Activated CD4-positive, alpha-beta T cell treated with anti-CD3 and anti-CD28 coated beads, Interleukin-2, amount 10 ng/mL, durations not matched to agents 7 days and 5 days (primary cell): ENCODE measurements at places on chromosomes 3 and 15. TPM values are rescaled to one million over a fixed set of nuclear protein-coding genes. Genes with fewer than 3 reads are reported as not detected.

DNA sequence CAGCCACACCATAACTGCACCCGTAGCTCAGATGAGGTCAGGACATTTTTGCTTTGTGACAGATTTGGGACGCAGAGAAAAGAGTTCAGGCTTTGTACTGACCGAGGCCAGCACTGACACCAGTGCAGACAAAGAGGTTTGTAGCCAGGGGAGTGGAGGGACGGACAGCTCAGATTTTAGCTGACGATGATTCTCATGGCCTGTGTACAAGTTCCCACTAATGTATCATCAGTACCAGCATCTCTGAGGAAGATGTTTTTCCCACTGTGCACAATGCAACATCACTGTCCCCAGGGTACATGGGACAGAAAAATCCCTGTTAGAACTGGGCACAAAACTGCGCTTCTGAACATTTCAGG is 112.7 kb downstream of the SLCO3A1 start:
- no peak for DNase-seq

- peak; percentile 58 for DNase-seq
These were observed 124.6 kb downstream of the ARRDC4 start for GRCh38 chr15:98085003-98085639.

- no peak for DNase-seq
These were observed 18.6 kb downstream of the TMEM266 start for GRCh38 chr15:76078285-76078877.

DNA sequence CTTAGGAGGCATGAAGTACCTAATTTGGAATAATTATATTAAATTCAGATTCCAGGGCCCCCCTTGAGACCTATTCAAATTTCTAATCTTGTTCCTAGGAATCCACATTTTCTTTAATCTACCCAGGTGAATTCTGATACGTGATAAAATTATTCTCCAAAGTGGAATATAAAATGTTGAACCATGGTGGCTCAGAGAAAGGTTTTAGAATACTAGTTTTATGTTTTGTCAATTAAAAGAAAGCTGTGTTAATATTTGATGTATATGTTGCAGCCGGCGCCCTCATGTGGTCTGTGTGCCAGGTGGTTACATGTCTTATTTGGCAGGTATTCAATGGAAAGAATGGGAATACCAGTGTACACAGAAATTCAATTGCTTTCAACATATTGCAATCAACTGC is 321.8 kb downstream of the FEZF2 start:
- DNase-seq = no peak

GRCh38 chr3:151697496-151697895 is 36.2 kb upstream of the AADACL2 start:
- no peak for DNase-seq

- DNase-seq = no peak
These were observed 1.9 kb downstream of the NFKBIZ start for GRCh38 chr3:101851072-101851770.

DNA sequence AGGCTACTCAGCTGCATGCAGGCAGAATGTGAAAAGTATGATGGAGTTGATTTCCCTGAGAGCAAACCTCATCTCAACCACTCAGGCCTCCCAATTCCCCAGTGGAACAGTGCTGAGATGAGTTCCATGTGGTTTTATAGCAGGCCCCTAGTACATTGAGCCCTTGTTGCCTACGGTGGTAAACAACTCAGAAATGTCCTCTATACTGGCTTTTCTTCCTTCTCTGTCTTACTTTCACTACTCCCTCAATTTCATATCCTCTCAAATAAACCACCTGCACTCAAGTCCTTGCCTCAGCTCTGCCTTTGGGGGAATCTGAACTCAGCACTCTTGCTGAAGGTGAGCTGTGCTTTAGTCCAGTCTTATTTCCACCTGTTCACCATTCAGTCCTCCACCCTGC is 399.9 kb downstream of the PDCD6IP start:
- no peak for DNase-seq

- DNase-seq = no peak
These were observed 17.6 kb upstream of the PLA2G4E start for GRCh38 chr15:42038401-42038800.

DNA sequence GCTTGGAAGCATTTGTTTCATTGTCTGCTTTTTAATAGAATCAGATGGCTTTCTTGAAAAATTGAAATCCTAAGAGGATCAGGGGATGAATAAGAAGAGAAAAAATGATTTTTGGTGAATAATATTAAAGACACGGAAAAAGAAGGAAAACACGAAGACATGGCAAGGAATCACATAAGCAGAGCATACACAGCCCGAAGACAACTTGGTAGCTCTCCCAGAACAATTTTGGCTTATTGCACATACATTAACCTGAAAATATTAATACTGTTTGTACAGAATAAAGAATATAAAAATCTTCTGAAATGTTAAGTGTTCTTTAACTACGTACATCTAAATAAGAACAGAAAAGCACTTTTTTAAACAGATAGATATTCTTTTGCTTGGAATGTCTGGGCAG is 150.0 kb downstream of the SHOX2 start:
- no peak for DNase-seq

DNA sequence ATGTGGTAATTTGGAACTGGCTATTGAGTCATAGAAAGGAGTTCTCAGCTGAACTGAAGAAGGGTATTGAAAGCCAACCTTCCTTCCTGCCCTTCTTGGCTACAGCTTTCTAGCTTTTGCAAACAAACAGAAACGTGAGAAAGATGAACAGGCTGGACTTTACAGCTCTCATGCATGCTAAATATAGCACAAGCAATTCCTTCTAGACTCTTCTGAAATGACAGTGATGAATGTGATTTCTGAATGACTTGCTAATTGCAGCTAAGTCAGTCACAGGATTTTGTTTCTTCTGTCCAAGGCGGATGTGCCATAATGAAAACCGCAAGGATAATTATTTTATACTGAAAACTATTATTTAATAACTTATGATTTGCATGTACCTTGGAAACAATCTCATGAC is 36.3 kb downstream of the BCHE start:
- no peak for DNase-seq

GRCh38 chr3:72116226-72116625 is 331.3 kb upstream of the PROK2 start:
- DNase-seq = no peak

DNA sequence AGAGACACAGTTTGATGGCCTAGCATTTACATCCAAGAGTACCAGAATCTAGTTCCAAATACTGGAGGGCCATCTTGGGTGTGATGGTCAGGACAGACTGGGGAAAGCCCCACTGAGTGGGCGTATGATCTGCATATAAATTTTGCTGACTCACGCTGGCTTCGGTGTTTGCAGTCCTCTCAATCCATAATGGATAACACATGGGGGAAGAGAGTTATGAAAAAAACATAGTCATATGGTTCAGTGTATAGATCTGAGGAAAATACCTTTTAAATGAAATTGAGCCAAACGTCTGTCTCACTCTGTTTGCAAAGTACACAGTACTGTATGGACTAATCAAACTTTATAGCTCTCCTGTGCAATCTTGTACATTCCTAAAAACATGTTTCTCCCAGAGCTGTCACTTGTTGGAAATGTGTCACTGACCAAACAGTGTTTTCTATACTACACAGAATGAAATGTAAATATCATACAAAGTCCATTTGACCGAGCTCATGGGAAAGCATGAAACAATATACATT is 125.3 kb upstream of the THBS1 start:
- DNase-seq = no peak

DNA sequence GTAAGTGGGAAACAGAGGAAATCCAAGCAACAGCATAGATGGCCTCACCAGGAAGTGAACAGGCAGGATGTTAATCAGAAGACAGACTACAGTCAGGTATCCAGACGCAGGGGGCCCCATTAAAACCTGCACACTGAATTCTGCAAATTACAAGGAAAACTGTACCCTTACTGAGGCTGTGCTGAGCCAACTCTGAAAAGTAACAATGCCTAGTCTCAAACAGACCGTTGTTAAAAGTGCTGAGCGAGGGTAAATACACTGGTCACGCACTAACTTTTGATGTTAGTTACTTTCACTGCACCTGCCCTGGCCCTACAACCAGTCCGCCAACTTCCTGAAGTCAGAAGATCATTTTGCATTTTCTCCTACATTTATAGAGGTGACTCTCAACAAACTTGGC is 1.0 kb downstream of the TAMM41 start:
- DNase-seq = peak; percentile 11

DNA sequence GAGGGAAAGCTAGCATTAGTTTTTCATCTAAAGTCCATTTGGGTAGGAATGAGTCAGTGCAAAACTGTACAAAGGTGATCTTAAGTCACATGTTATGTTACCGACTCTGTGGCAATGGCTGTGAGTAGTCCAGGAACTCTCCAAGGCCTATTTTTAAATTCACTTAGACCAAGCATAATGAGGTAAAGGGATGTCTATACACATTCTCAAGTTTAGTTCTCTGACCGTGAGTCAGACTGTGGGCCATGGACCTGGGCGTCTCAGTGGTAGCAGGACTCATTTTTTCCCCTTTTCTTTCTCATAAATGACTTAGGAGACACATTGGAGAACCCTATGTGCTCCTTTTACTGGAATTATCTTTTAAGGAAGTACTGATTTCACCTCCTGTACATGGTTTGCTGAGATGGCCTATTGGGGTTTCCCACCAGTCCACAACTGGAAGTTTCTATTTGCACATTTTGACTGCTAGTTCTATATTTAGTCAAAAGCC is 488.7 kb upstream of the TPRG1 start:
- no peak for DNase-seq

DNA sequence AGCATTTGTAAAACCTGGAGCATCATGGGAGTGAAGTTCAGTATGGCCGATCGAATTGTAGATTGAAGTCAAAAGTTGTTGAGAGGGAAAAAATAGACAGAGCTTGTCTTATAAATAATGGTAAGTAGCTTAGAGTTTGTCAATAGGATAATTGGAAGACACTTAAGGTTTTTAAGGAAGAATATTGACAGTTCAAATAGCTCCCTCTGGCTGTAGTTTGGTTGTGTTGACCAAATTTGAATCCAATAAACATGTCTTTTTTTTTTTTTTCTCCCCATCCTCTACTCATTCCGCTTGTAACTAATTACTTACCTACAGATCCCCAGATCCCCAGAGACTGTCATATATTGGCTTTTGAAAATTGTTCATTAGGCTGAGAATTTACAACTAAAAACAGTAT is 677.0 kb downstream of the AGBL1 start:
- no peak for DNase-seq

DNA sequence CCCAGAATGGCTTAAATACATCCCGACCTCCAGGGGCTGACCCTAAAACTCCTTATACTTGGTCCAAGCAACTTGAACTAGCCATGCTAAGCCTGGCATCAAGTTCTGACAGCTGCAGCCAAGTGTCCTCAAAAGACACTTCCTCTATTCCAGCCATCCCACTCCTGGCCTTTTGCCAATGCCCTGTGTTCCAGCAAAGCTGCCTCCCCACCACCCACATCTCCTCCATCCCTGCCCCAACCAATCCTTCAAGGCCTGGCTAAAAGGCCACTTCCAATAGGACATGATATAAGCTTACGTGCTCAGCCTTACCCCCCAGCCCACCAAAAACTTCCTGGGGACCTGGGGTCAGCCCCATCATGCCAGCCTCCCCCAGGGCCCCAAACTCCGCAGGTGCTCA is 40.9 kb downstream of the SEMA3G start:
- DNase-seq = no peak

GRCh38 chr3:162332344-162332743 is 835.7 kb downstream of the OTOL1 start:
- DNase-seq = no peak

- DNase-seq = no peak
These were observed 235.9 kb upstream of the CTDSPL start for GRCh38 chr3:37625690-37626360.

GRCh38 chr3:182414586-182414985 is 378.7 kb upstream of the ATP11B start:
- DNase-seq = no peak

DNA sequence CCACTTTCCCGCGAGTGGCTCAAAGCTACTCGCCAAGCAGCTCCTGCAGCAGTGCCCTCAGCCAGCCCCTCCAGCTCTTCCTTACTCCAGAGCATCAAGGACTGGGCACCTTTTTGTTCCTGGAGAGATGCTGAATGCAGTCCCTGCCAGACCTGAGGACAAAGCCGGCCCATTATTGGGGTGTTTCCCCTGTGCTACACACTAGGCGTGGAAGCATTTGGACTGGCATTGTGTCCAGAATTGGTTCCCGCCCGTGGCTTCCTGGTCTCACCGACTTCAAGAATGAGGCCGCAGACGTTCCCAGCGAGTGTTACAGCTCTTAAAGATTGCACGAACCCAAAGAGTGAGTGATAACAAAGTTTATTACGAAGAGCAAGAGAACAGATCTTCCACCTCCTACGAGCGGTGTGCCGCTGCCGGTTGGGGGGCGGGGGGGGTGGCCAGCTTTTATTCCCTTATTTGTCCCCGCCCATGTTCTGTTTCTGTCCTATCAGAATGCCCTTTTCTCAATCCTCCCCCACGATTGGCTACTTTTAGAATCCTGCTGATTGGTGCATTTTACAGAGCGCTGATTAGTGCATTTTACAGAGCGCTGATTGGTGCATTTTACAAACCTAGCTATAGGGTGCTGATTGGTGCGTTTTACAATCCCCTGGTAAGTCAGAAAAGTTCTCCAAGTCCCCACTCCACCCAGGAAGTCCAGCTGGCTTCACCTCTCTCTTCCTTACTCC is 62.4 kb downstream of the NSMCE3 start:
- DNase-seq = no peak

GRCh38 chr3:10962481-10963036 is 30.0 kb upstream of the SLC6A1 start:
- no peak for DNase-seq

Gene MORC1
- not detected for total RNA-seq

Gene DBR1
- total RNA-seq = 21.5 TPM

Gene GP5
- 1.3 TPM for total RNA-seq

Gene CHRFAM7A
- not detected for total RNA-seq

Gene SPATA12
- not detected for total RNA-seq

Gene ADGRG7
- not detected for total RNA-seq

Gene GRM2
- 2.4 TPM for total RNA-seq

Gene ZNF621
- total RNA-seq = 21.7 TPM

Gene FHIT
- total RNA-seq = 39.4 TPM

Gene ZIC4
- not detected for total RNA-seq

Gene SCAMP2
- 126 TPM for total RNA-seq

Gene PARP9
- total RNA-seq = 186 TPM

Gene EIF2A
- 91.2 TPM for total RNA-seq
